Caco-2 (cell line): ENCODE measurements at places on chromosomes 11 and 22.
A peak's percentile ranks its signal among the peaks of the same experiment; 100 is the strongest.

DNA sequence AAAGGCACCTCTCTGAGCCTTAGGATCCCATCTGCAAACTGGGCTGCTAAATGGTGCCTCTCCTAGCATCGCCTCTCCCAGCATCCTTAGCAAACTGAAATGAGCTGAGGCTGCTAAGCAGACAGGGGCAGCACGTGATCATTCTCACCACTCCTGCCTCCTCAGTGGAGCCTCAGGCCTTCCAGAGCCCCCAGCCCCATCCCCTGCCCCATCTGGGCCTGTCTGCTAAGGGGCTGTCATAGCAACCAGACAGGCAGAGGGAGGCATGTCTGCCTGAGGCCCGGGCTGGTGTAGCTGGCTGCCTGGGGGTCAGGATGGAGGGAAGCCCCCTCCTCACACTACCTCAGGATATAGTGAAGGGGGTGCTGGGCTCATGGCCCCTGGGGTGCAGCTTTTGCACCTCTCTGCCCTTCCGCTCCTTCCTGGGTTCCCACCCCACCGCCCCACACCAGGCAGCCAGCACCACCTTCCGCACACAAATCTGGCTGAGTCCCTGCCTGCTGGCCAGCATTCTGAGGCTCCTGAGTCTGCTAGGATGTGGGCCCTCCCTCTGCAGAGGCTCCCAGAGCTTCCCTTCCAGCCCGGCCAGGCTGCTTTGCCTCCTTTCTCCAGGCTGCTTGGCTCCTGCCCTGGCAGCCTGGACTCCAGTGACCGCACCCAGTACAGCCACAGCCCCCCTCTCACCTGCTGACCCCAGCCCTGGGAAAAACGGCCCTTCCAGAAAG, 47.5 kb upstream of the TTLL12 start:
- no peaks in the 10 kb centered on the region for H3K36me3 ChIP-seq
- no peak overlapping the region for H3K4me3 ChIP-seq
- no peak overlapping the region for H3K27ac ChIP-seq
- DNase-seq: no peak

GRCh38 chr11:130150790-130151189, 8.8 kb upstream of the ST14 start:
- no peak for DNase-seq
- peaks cover 21% of the 10 kb centered on the region for H3K4me1 ChIP-seq
- H3K4me3 ChIP-seq: no peak overlapping the region
- peak overlapping the region; percentile 43 for H3K27ac ChIP-seq
- peaks cover 5% of the 10 kb centered on the region; the same call in 1 of the 2 replicates for H3K36me3 ChIP-seq

DNA sequence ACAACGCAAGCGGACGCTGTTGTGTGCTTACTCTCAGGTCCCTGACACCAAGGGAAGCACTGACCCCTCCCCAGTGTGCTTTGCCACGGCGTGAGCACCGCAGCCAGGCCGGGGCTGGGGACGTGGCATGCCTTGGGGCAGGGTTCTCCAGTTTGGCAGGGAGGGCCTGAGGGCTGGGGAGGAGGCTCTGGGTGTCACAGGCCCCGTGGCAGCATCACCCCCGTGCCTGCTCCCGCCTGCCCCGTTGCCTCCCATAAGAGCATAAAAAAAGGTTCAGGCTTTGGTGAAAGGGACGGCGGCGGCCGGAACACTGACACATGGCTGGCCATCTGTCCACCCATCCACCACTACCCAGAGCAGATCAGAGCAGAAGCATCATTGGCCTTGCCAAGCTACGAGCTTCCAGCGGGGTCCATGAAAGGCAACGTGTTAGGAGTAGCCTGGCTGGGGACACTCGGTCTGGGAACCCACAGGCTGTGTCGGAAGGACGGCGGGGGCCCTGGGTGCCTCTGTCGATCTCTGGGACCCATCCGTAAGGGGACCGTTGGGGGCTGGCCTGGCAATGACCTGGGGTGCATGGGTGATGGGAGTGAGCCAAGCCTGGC, 183.0 kb downstream of the IGLL1 start:
- no peak overlapping the region for H3K4me3 ChIP-seq
- no peaks in the 10 kb centered on the region for H3K36me3 ChIP-seq
- H3K27ac ChIP-seq: no peak overlapping the region
- H3K4me1 ChIP-seq: no peaks in the 10 kb centered on the region
- DNase-seq: no peak
- no peaks in the 10 kb centered on the region for H3K27me3 ChIP-seq

DNA sequence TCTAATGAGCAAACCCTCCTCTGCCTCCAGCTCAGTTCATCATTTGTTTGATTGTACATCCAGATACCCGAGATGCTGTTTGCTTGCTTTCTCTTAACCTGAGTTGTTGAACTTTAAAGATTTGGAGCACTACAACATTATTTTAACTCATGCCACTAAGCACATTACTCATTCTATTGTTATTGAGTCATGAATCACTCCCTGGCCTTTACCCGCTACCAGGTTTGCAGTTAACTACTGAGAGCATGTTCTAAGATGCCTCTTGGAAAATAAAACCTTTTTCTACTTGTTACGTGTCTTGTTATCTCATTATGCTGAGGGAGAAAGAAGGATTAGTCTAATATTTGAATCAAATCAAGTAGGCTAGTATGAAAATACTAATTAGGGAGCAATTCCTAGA, 720.6 kb upstream of the ANO5 start:
- H3K4me3 ChIP-seq: no peak overlapping the region
- no peak overlapping the region for H3K27ac ChIP-seq
- no peaks in the 10 kb centered on the region for H3K27me3 ChIP-seq

- DNase-seq: no peak
- H3K27me3 ChIP-seq: peaks cover 3% of the 10 kb centered on the region
- H3K27ac ChIP-seq: no peak overlapping the region
- no peaks in the 10 kb centered on the region for H3K36me3 ChIP-seq
These were observed 723 bp downstream of the CACNG2 start for GRCh38 chr22:36702842-36703215.

- H3K4me1 ChIP-seq: no peaks in the 10 kb centered on the region
- no peak overlapping the region for H3K27ac ChIP-seq
- no peaks in the 10 kb centered on the region for H3K27me3 ChIP-seq
- no peak for DNase-seq
These were observed 352.5 kb upstream of the CCDC179 start for GRCh38 chr11:23212807-23213206.

- DNase-seq: peak; percentile 97
- peak overlapping the region; percentile 50 for H3K4me3 ChIP-seq
- H3K27me3 ChIP-seq: no peaks in the 10 kb centered on the region
These were observed 21.5 kb upstream of the TXNRD2 start for GRCh38 chr22:19962909-19963806.

GRCh38 chr22:20979243-20979809, 2.8 kb upstream of the LZTR1 start:
- no peak overlapping the region for H3K4me3 ChIP-seq
- no peak for DNase-seq
- no peak overlapping the region for H3K27ac ChIP-seq
- H3K27me3 ChIP-seq: no peaks in the 10 kb centered on the region; the same call in 1 of the 2 replicates
- H3K4me1 ChIP-seq: peaks cover 14% of the 10 kb centered on the region; the same call in 1 of the 2 replicates
- H3K36me3 ChIP-seq: no peaks in the 10 kb centered on the region

- no peak overlapping the region for H3K4me3 ChIP-seq
- H3K4me1 ChIP-seq: no peaks in the 10 kb centered on the region
- no peaks in the 10 kb centered on the region for H3K36me3 ChIP-seq
- no peaks in the 10 kb centered on the region for H3K27me3 ChIP-seq
- no peak overlapping the region for H3K27ac ChIP-seq
These were observed 37.0 kb upstream of the TIMP3 start for GRCh38 chr22:32764330-32765131.

DNA sequence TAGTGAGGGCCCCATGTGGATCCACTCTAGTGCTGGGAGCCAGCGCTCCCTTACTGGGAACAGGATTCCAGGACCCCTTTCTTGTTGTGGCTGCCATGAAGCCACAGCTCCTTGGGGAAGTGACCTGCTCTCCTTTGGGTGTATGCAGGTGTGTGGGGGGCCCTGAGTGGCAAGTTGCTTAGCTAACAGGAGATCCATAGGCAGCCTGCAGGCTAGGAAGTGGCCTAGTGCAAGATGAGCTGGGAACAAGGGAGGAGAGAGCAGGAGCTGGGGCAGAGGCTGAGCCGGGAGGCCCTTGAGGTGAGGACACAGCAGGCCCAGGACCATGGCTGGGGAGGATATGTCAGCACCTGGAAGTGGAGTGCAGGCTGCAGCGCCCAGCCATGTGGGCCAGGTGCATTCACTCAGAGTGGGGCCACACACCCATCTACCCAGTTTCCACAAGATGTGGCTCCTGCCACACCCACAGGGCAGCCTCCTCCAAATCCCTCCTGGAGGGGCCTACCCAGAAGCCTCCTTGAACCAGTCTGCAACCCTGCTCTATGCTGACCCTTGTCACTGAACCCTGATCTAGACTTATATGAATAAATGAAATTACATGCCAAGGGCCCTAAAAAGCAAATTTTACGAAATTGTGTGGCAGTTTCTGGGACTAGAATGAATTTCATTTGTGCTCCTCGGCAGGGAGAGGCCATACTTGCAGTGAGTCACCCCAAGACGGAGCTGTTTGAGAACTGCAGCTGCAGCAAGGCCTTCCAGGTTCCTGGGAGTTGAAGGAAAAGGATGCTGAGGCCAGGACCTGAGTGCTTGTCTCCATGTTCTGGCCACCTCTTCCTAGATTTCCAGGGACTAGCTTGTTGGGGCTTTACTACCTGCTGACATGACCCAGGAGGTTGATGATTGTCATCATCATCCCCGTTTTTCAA, 3.2 kb downstream of the THAP7 start:
- H3K4me1 ChIP-seq: peaks cover 9% of the 10 kb centered on the region
- H3K4me3 ChIP-seq: no peak overlapping the region
- no peaks in the 10 kb centered on the region; the same call in 1 of the 2 replicates for H3K36me3 ChIP-seq
- H3K27ac ChIP-seq: no peak overlapping the region

DNA sequence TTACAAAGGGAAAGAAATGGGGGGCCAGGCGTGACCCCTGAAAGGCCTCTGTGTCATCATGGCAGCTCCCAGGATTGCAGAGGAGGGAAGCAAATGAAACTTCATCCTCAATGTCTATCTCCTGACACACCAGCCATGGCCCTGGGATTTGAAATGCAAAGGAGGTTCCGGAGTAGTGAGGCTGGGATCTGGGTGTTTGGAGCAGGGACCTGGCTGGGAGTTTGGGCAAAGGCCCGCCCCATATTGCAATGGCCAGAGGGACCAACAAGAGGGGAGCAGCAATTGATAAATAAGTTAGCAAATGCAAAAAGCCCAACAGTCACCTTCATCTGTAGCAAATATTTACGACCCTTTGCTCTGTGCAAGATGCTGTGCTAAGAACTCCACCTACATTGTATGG, 77.7 kb upstream of the CCND1 start:
- no peak overlapping the region for H3K27ac ChIP-seq
- no peak for DNase-seq
- H3K27me3 ChIP-seq: no peaks in the 10 kb centered on the region
- H3K36me3 ChIP-seq: no peaks in the 10 kb centered on the region

DNA sequence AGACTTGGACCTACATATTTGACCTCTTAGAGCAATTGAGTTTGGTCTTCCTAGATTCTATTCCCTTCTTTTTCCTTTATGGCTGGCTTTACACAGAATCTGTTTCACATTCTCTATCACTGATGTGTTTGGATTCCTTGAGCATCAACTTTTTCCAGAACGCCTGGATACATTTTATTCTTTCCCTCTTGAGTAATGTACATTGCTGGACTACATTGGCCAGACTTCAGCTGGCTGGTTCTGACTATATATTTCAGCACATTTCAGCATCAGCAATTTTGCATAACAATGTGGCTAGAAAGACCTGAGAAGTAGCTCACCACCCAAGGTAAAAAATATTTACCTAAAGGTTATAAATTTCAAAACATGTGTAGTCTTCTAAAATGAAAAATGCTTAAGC, 2198.2 kb upstream of the RAG2 start:
- H3K4me1 ChIP-seq: peaks cover 8% of the 10 kb centered on the region
- H3K27ac ChIP-seq: no peak overlapping the region
- H3K36me3 ChIP-seq: no peaks in the 10 kb centered on the region
- H3K4me3 ChIP-seq: no peak overlapping the region
- H3K27me3 ChIP-seq: no peaks in the 10 kb centered on the region
- DNase-seq: no peak

- no peak overlapping the region for H3K4me3 ChIP-seq
- DNase-seq: no peak
- no peaks in the 10 kb centered on the region for H3K27me3 ChIP-seq
- H3K36me3 ChIP-seq: no peaks in the 10 kb centered on the region
- H3K27ac ChIP-seq: no peak overlapping the region
These were observed 177.1 kb downstream of the LRRC4C start for GRCh38 chr11:41282395-41282794.

- H3K36me3 ChIP-seq: no peaks in the 10 kb centered on the region
- no peak overlapping the region for H3K4me3 ChIP-seq
- H3K27me3 ChIP-seq: no peaks in the 10 kb centered on the region
These were observed 712 bp downstream of the HSPB2 start for GRCh38 chr11:111913031-111913861.

DNA sequence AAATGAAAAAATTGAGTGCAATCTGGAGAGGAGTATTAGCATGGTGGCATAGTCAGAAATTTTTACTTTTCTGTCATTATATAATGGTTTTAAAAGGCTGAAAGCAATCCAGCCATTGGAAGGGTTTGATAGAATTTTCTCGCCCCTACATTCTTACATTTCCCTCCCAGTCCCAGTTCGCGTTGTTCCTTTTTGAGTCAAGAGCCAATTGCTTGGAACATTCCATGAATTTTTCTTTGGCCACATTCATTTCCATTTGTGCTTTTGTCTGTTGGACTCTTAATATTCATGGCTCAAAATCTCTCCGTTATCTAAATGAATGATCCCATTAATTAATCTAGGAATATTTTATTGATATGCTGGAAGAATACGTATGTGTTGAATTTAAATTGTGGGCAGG, 66.0 kb downstream of the GRK3 start:
- H3K27ac ChIP-seq: no peak overlapping the region
- no peaks in the 10 kb centered on the region for H3K27me3 ChIP-seq
- no peaks in the 10 kb centered on the region for H3K4me1 ChIP-seq

GRCh38 chr11:15660496-15660895, 545.8 kb downstream of the INSC start:
- peaks cover 36% of the 10 kb centered on the region for H3K4me1 ChIP-seq
- H3K27me3 ChIP-seq: no peaks in the 10 kb centered on the region
- no peak for DNase-seq
- no peak overlapping the region for H3K27ac ChIP-seq
- no peak overlapping the region for H3K4me3 ChIP-seq
- H3K36me3 ChIP-seq: no peaks in the 10 kb centered on the region

DNA sequence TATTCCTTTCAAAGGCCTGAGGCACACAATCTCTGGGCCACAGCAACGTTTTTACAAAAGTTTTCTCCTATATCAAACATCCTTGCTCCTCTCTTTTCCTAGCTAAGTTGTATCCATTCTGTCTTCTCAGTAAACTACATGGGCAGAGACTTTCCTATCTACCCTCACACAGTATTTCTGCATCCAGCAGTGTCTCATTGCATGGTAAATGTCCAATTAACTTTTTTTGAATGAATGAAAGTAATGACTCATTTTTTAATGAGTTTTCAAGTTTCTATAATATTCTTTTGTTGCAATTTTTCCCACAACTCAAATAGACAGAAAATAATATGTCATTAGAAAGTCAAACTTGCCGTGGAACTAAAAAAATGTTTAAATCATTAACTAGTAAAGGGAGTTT, 688.6 kb downstream of the JRKL start:
- H3K27ac ChIP-seq: no peak overlapping the region
- H3K27me3 ChIP-seq: no peaks in the 10 kb centered on the region
- H3K36me3 ChIP-seq: no peaks in the 10 kb centered on the region
- no peak for DNase-seq
